ENCODE measurements at places on chromosomes 5 and 9. TPM values are rescaled to one million over a fixed set of nuclear protein-coding genes. Genes with fewer than 3 reads are reported as not detected.

GRCh38 chr5:8094304-8094703, 225.4 kb downstream of the MTRR start:
- no peak for DNase-seq

ADAMTS6 gene
- total RNA-seq, result 7.1 TPM

INSL6 gene
- not detected for total RNA-seq

OR1Q1 gene
- not detected for total RNA-seq

- DNase-seq, result no peak
Measured at GRCh38 chr9:111851553-111851952, 45.1 kb upstream of the UGCG start.

DNA sequence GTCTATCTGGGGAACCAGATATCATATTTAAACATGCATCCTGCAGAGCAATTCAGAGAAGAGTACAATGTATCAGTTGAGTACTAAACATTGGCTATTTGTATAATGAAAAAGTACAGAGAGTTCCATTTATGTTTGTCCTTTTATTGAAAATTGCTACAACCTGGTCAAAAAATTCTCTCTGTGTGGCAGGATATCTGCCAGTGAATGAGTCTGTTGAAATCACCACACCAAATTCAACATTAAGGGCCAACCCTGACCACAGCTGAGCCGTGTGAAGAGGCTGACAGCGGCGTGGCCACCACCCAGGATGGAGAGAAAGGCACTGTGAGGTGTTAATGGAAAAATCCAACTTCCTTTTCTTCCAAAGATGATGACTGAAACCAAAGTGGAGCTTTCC, 422.7 kb upstream of the PIK3R1 start:
- peak; percentile 90 for DNase-seq

FBP2 gene
- total RNA-seq, result not detected

IFNB1 gene
- not detected for total RNA-seq

OR13J1 gene
- not detected for total RNA-seq

DNA sequence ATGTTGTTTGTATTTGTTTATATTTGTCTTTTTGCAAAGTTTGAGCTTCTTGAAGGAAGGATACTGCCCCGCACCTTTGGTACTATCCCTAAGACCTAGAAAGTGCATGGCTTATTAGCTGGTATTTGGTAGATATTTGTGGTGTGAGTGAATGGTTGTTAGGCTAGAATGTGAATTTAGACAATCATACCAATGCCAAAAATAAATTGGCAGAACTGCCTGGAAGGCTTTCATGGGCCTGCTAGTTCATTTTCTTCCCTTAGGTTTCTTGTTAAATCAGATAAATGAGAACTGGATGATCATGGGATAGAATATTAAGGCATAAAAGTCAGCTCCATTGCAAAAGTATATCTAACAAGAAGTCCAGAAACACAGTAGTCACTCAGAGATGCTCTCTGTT, 147.5 kb upstream of the TSLP start:
- no peak for DNase-seq

- DNase-seq, result no peak
Measured at GRCh38 chr5:133827830-133828229, 140.6 kb downstream of the C5orf15 start.

SMIM32 gene
- total RNA-seq, result not detected

Data from sigmoid colon (tissue), 7 donors.